GM23338 (cell line): ENCODE measurements at places on chromosomes 1 and 21. TPM values are rescaled to one million over a fixed set of nuclear protein-coding genes. Genes with fewer than 3 reads are reported as not detected.

CD84 gene
- polyA plus RNA-seq = not detected in 2 replicates

BARHL2 gene
- polyA plus RNA-seq = not detected in 2 replicates

CLCNKA gene
- 0.50 and 0.76 TPM in 2 replicates for polyA plus RNA-seq

LRRN2 gene
- polyA plus RNA-seq = 0.74 and 0.78 TPM in 2 replicates

TNFAIP8L2 gene
- polyA plus RNA-seq = 0.40 and 0.49 TPM in 2 replicates

FLG gene
- polyA plus RNA-seq = not detected in 2 replicates

S100A12 gene
- not detected in 2 replicates for polyA plus RNA-seq

RGS16 gene
- polyA plus RNA-seq = 31.6 and 35.2 TPM in 2 replicates
